Placental pericyte (primary cell): ENCODE measurements at places on chromosomes 7 and 10. TPM values are rescaled to one million over a fixed set of nuclear protein-coding genes. Genes with fewer than 3 reads are reported as not detected.

The CLRN3 gene
- total RNA-seq, result not detected in 2 replicates

The AGBL3 gene
- 0.22 and 0.72 TPM in 2 replicates for total RNA-seq

The DNAJC2 gene
- total RNA-seq, result 21.2 and 25.8 TPM in 2 replicates

The NODAL gene
- not detected in 2 replicates for total RNA-seq

The TMEM229A gene
- not detected in 2 replicates for total RNA-seq

The SDK1 gene
- total RNA-seq, result 1.1 and 2.0 TPM in 2 replicates

The SLC29A3 gene
- 1.3 and 2.0 TPM in 2 replicates for total RNA-seq

The DOCK1 gene
- 70.0 and 84.5 TPM in 2 replicates for total RNA-seq

The EMX2 gene
- total RNA-seq, result 0.22 and 0.57 TPM in 2 replicates

The MMD2 gene
- not detected in 2 replicates for total RNA-seq
